CD4-positive, alpha-beta T cell (primary cell): ENCODE measurements at places on chromosomes 4 and X.
A peak's percentile ranks its signal among the peaks of the same experiment; 100 is the strongest.

- no peak for DNase-seq
These were observed 7.2 kb downstream of the NBDY start for GRCh38 chrX:56736219-56736618.

- DNase-seq = no peak
These were observed 831.0 kb downstream of the C4orf33 start for GRCh38 chr4:129926936-129927335.

GRCh38 chr4:65999518-65999871 is 329.2 kb upstream of the EPHA5 start:
- DNase-seq = no peak

- DNase-seq = peak; percentile 49
These were observed 81.7 kb downstream of the ZC4H2 start for GRCh38 chrX:64894454-64895038.

DNA sequence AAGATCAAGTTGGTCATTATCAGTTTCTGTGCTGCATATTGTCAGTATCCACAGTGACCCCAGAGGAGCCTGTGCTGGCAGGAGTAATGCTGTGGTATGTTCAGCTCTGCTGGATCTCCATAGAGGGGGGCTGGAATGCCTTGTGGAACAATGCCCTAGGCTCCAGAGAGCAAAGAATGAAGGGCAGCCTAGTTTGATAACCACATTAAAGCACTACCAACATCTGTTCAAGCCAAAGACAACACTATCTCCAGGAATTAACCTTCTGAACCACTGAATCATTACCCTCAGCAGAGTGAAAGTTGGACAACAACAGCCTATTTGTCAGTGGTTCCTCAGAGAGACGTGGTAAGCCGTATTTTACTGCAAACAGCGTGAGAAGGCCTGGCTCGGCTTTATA is 192.3 kb upstream of the CXorf66 start:
- DNase-seq = no peak
